ENCODE measurements at places on chromosomes 1 and 21.

DNA sequence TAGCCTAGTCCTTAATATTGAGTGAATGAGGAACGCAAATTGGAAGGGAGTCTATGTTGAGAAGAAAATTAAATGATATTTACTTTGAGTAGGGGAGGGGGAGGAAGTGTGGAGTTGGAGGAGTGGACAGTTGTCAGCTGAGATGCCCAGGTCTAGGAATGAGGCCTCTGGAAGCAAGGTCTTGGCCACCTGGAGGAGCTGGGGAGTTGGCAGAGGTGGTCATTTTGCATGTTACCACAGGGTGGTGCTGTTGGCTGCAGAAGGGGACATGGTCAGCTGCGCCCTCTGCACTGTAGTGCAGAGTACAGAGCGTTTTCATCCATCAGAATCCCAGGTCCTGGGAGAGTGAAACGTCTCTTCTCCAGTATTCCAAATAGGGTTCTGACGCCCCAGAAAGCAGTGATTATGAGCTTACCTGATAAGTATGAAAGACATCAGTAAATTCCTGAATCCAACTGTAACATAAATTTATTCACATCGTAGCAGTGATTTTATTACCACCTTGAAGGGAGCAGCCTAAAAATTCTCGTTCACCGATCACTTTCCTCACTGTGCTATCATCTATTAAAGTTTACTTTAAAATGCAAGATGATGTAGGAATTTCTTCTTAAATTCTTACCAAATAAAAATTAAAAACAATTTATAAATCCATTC is 13.8 kb downstream of the PARK7 start:
- no peak for DNase-seq

DNA sequence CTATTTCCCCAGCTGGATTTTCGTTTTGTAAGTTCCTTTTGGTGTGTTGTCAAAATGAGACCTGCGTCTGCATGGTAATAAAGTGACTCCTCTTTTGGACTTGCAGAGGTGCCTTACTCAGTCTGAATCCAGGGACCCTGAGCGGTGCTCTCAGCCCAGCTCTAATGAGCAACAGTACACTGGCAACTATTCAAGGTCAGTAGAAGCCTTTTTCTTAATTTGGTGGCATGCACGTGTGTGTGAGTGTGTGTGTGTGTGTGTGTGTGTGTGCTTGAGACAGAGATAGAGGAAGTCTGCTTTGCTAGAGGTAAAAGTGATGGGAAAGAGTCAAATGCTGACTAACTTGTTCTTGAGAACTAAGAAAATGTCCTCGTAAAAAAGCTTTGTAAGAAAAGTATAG is 105.4 kb downstream of the CD247 start:
- no peak for DNase-seq

DNA sequence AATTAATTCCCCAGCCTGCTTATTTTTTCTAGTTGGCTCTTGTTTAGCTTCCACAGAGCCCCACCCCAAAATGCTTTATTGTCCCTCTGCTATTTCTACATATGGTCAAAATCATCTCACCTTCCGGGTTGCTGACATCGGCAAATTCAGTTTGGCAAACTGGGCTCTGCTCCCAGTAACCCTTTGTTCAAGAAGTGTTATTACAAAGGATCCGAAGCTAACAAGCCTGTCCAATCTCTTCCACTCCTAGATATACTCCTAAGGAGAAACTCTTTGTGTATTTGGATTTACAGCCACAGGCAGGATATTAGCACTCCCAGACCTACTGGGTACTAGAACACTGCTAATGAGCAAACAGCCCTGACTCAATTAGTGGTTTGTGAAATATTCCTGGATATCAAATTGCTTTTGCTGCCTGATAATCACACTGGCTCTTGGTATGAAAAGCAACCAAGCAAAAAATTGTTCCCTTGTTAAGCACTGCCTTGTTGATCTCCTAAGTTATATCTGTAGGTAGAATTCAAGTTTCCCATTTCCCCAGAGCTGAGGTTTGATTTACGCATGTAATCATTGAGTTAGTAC is 4.0 kb downstream of the JUN start:
- DNase-seq = no peak

GRCh38 chr1:85322655-85323054 is 46.2 kb upstream of the BCL10 start:
- no peak for DNase-seq

Data from cortex of kidney (tissue), 1 donor.